ENCODE measurements at places on chromosomes 2 and 18.
A peak's percentile ranks its signal among the peaks of the same experiment; 100 is the strongest.

DNA sequence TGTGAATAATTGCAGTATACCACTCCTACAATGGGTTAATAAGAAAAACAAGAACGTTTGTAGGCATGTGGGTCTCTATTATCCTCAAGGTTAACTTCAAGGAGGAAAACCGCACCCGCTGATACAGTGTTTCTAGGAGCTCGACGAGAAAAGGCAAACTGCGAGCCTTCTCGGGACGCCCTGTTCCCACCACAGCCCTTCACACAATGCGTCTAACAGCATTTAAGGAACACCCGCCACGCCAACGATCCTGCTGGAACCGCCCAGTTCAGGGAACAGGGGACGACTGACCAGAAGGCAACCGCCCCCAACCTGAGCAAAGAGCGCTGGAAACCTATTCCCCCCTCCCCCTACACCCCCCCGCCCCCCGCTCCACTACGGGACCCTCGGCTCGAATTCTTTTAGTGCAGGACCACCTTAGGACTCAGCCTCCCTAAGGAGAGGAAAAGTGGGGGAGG, 710 bp upstream of the TMSB10 start:
- DNase-seq: no peak

DNA sequence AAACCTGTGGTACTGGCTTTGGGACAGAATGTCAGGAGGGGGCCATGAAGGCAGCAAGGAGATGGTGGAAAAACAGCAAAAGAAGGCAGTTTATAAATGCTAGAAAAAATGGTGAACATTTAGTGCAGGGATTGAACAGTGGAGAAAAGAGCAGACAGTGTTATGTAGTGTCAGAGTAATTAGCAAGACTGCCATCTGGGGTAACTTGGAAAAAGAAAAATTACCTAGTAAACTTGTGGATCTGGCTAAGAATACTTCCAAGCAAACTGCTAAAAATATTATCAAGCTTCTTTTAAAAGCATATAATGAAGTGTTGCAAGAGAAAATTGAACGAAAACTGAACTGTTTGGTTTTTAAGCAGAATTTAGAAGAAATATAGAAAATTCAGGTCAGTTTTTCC, 267.8 kb downstream of the INSIG2 start:
- DNase-seq: no peak

- DNase-seq: no peak
Measured at GRCh38 chr2:795531-796041, 118.4 kb upstream of the TMEM18 start.

DNA sequence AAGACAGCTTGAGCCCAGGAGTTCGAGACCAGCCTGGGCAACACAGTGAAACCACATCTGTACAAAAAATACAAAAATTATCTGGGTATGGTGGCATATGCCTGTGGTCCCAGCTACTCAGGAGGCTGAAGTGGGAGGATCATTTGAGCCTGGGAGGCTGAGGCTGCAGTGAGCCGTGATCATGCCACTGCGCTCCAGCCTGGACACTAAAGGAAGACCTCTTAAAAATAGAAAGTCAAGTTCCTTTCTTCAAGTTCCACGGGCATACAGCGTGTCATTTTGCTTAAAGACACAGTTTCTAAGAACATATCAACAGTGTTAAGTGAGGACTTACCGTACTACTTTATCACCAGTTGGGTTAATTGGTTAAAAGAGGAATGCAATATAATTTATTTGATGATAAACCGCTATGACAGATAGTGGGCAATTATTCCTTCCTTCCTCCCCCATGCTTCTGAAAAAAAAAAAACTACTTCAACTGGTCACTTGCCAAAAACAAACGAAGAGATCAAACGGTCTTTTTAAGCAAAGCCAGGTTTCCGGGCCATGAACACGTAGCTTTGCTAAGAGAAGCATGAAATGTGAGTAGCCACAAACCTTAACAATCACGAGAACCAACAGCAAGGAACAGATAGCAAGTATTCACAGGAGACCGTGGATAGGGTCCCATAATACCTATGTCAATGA, 21.4 kb downstream of the AP1S3 start:
- no peak for DNase-seq

DNA sequence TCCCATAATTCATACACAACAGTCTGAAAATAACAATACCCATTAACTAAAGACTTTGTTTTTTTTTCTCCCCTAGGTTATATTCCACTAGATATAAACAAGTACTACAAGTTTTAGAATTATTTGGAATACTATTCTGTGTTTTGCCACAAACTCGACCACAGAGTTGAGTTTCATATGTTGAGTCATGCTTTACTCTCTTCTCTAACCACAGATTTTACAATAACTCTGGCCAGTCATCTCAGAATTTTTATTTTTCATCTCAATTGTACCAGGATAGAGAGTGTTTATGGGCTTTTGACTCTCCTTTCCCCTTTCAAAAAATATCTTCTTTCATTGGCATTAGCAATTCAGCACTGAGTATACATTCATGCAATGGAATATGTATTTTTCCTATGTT, 348.7 kb upstream of the GALNT5 start:
- DNase-seq: no peak

- no peak for DNase-seq
Measured at GRCh38 chr2:176633754-176634153, 364.5 kb downstream of the MTX2 start.

GRCh38 chr2:237782181-237782580, 16.4 kb upstream of the RBM44 start:
- DNase-seq: no peak

- no peak for DNase-seq
Measured at GRCh38 chr2:128774320-128775216, 455.9 kb upstream of the HS6ST1 start.

- DNase-seq: peak; percentile 30
Measured at GRCh38 chr2:26088038-26088643, 54.3 kb downstream of the RAB10 start.

- DNase-seq: no peak
Measured at GRCh38 chr2:174967086-174967485, 38.1 kb downstream of the CHN1 start.

DNA sequence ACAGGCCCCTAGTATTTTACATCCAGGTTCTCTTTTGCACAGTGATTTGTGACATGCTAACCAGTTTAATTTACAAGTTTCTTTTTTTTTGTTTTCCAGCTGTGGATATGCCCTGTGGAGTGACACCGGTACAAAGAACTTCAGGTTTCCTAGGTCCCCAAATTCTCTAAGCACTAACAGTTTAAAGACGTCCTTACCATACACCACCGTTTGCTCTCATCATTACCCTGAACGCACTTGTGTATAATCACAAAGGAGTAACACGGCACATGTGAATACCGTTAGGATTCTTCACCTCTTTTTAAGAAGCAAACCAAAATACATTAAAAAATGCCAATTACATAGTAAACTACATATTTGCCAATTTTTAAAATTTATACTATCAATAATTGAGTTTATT, 853 bp downstream of the LANCL1 start:
- no peak for DNase-seq

DNA sequence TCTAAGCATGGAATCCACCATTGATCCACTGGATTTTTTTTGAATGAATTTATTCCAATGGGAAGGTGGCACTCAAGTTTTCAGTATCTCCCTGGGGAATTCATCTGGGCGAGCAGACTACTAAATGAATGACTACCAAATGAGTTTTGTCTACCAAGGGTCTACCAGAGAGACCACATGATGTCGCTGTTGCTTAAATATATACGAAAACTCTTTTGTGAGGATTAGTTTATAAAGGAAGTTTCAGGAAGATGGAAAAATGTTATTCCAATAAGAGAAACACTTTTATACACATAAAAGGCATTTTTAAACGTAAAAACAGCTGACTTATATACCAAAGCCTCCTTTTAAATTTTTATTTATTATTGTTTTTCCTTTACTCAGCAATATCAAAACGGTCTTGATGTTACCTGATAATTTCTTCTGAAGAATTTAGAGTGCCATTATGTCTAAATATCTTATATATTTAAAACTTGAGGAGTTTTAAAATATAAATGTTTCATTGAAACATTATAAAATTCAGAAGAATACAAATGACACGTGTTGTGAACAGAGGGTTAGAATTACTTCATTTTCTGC, 139.7 kb downstream of the HRH4 start:
- DNase-seq: no peak

- no peak for DNase-seq
Measured at GRCh38 chr2:10444463-10444862, 3.7 kb downstream of the ODC1 start.

All from T-helper 1 cell (primary cell).